Mucosa of descending colon (tissue), 3 donors: ENCODE measurements at places on chromosomes 11 and 22. TPM values are rescaled to one million over a fixed set of nuclear protein-coding genes. Genes with fewer than 3 reads are reported as not detected.

Gene APOC3
- total RNA-seq = not detected

Gene FADS2
- 29.3 TPM for total RNA-seq

Gene CASP1
- 50.6 TPM for total RNA-seq

Gene LMO1
- total RNA-seq = not detected

Gene ZNF214
- 3.4 TPM for total RNA-seq

Gene ENTHD1
- total RNA-seq = not detected

Gene ARHGAP20
- 2.8 TPM for total RNA-seq

Gene OR8A1
- total RNA-seq = not detected

Gene PLAAT2
- total RNA-seq = 44.3 TPM

Gene GNAZ
- total RNA-seq = 0.96 TPM

Gene OR8D4
- total RNA-seq = 1.3 TPM

Gene PSMA1
- 116 TPM for total RNA-seq

Gene GTSE1
- 3.6 TPM for total RNA-seq
